Amniotic stem cell (primary cell): ENCODE measurements at places on chromosomes 3 and 15.

GRCh38 chr3:53051929-53052328 lies 6.1 kb upstream of the SFMBT1 start:
- no peak for DNase-seq

- DNase-seq = no peak
Measured at GRCh38 chr15:85031086-85031943, 49.7 kb downstream of the PDE8A start.

- DNase-seq = no peak
Measured at GRCh38 chr15:41936155-41936554, 36.2 kb downstream of the EHD4 start.

GRCh38 chr15:39462691-39463090 lies 118.2 kb upstream of the THBS1 start:
- no peak for DNase-seq

GRCh38 chr15:95998935-95999334 lies 331.6 kb upstream of the NR2F2 start:
- no peak for DNase-seq

DNA sequence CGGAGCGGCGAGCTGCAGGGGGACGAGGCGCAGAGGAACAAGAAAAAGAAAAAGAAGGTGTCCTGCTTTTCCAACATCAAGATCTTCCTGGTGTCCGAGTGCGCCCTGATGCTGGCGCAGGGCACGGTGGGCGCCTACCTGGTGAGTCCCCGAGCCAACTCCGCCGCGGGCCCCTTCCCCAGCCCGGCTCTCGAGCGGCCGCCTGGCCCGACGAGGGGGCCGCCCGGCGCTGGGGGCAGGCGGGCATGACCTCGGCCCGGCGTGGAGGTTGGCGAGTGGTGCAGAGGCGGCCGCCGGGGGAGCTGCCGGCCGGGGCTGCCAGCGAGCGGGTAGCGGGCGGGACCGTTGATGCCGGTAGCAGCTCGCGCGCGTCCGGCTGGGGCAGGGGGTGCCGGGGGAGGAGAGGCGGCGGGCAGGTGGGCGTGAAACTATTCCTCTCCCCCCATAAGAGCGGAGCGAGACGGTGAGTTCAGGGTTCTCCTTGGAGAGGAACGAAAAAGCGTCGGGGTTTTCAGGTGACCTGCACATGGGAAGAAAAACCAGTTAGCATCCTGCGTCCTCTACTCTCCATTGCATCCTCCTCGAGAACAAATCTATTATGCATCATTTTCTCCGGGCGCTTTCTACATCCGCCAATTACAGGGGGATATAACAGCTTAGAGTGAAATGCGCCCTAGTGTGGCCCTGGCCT lies 585 bp downstream of the SLCO3A1 start:
- DNase-seq = no peak

GRCh38 chr3:52783211-52783555 lies 5.8 kb downstream of the ITIH1 start:
- no peak for DNase-seq

GRCh38 chr3:152205097-152205593 lies 63.6 kb upstream of the MBNL1 start:
- DNase-seq = no peak

GRCh38 chr15:63296195-63296594 lies 18.8 kb downstream of the APH1B start:
- no peak for DNase-seq
